ENCODE measurements at places on chromosomes 6 and 20. TPM values are rescaled to one million over a fixed set of nuclear protein-coding genes. Genes with fewer than 3 reads are reported as not detected.

Gene TXNDC5
- 131 TPM for total RNA-seq

Gene GABRR1
- total RNA-seq, result not detected

Gene BPI
- total RNA-seq, result not detected

Gene ABHD16B
- total RNA-seq, result not detected

Gene DLK2
- 0.38 TPM for total RNA-seq

Gene CALHM6
- total RNA-seq, result 0.53 TPM

Gene SPATS1
- total RNA-seq, result not detected

Gene GSTA1
- total RNA-seq, result 0.56 TPM

Gene LTA
- 69.8 TPM for total RNA-seq

Gene PHACTR3
- total RNA-seq, result not detected

Gene OR2J3
- not detected for total RNA-seq

Gene IMPG1
- total RNA-seq, result not detected

Gene C20orf204
- 49.1 TPM for total RNA-seq

Gene SLC26A8
- not detected for total RNA-seq

Gene PRSS16
- 7.1 TPM for total RNA-seq

Gene KCTD20
- total RNA-seq, result 52.7 TPM

Gene TSPYL1
- total RNA-seq, result 42.7 TPM

Gene LY86
- 77.3 TPM for total RNA-seq

Gene ACSS1
- 44.9 TPM for total RNA-seq

Gene IYD
- total RNA-seq, result not detected

Gene FKBP1A
- 256 TPM for total RNA-seq

Gene OR12D3
- total RNA-seq, result not detected

Gene MYT1
- total RNA-seq, result not detected

Gene SPATA25
- 2.4 TPM for total RNA-seq

Gene CASS4
- total RNA-seq, result 0.21 TPM

Gene TNFRSF21
- 0.77 TPM for total RNA-seq

Gene TCP11
- not detected for total RNA-seq

Gene CEP43
- 19.5 TPM for total RNA-seq

Gene AURKA
- 61.2 TPM for total RNA-seq

Gene MEI4
- total RNA-seq, result not detected

Gene DDAH2
- 10.8 TPM for total RNA-seq

Gene DCDC2
- not detected for total RNA-seq

Gene ECT2L
- total RNA-seq, result not detected

Gene MAS1
- not detected for total RNA-seq

Gene CLDN20
- not detected for total RNA-seq

Gene POM121L2
- total RNA-seq, result not detected

Gene KCNB1
- total RNA-seq, result not detected

Data from GM12878 (cell line).